Mucosa of descending colon (tissue), 3 donors: ENCODE measurements at places on chromosomes 2 and 18. TPM values are rescaled to one million over a fixed set of nuclear protein-coding genes. Genes with fewer than 3 reads are reported as not detected.

DNA sequence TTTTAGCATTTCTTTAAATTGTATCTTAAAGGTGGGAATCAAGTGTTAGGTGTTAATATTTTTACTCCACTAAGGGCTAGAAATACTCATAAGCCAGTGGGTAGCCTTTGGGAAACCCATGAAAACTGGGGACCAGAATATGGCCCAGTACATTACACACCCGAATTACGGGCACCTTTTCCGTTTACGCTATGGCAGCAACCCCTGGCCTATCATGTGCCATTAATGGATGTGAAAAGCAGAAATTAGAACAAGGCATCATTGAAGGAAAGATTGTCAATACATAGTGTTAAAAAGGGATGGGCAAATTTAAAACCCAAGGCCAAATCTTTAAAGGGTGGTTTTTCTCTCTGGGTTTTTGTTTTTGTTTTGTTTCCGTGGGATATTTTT is 781 bp downstream of the FARP2 start:
- DNase-seq, result no peak

DNA sequence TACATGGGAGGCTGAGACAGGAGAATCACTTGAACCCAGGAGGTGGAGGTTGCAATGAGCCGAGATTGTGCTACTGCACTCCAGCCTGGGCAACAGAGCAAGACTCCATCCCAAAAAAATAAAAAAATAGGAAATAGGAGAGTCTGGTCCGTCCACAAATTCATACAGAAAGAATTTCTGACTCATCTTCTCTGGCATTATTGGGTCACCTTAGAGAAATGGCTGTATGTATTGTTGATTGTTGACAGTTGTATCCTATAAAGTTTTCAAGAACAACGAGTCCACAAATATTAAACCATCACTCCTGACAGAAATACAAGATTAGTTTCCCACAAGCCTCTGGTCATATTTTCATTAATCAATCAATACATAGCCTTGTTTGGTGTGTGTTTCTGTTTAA is 20.4 kb downstream of the RBM43 start:
- no peak for DNase-seq

- peak; percentile 73 for DNase-seq
Observed at GRCh38 chr18:48928787-48929186, 22.0 kb downstream of the SMAD7 start.

- no peak for DNase-seq
Observed at GRCh38 chr2:108220942-108221541, 18.7 kb upstream of the SULT1C3 start.

GRCh38 chr18:53984021-53984420 is 240.4 kb downstream of the MBD2 start:
- no peak for DNase-seq

DNA sequence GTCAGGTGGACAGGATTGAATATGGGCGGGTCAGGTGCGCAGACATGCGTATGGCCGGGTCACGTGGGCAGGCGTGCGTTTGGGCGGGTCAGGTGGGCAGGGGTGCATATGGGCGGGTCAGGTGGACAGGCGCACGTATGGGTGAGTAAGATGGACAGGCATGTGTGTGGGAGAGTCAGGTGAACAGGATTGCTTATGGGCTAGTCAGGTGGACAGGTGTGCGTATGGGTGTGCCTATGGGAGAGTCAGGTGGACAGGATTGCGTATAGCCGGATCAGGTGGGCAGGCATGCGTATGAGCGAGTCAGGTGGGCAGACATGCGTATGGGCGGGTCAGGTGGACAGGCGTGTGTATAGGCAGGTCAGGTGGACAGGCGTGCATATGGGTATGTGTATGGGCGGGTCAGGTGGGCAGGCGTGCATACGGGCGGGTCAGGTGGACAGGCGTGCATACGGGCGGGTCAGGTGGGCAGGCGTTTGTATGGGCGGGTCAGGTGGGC is 30.3 kb upstream of the KLF11 start:
- DNase-seq, result no peak

DNA sequence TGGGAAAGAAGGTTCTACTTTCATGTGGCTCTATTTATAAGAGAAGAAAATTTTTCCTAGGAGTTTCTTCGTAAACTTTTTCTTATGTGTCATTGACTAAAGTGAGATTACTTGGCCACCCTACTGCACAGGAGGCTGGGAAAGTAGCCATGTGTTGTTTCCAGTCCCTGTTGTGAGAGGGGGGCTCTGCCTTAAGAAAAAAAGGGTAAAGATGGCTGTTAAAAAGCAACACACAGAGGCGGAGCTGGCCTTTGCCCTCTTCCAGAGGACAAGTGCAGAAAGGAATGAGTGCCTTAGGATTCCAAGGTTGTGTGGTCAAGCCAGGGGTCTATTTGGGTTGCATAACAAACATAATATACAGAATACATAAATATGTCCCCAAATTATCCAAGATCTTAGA is 230.0 kb upstream of the CXCR4 start:
- DNase-seq, result no peak

- no peak for DNase-seq
Observed at GRCh38 chr2:155766342-155767115, 566.0 kb downstream of the NR4A2 start.

- no peak for DNase-seq
Observed at GRCh38 chr18:23387265-23387664, 65.8 kb upstream of the RIOK3 start.

DNA sequence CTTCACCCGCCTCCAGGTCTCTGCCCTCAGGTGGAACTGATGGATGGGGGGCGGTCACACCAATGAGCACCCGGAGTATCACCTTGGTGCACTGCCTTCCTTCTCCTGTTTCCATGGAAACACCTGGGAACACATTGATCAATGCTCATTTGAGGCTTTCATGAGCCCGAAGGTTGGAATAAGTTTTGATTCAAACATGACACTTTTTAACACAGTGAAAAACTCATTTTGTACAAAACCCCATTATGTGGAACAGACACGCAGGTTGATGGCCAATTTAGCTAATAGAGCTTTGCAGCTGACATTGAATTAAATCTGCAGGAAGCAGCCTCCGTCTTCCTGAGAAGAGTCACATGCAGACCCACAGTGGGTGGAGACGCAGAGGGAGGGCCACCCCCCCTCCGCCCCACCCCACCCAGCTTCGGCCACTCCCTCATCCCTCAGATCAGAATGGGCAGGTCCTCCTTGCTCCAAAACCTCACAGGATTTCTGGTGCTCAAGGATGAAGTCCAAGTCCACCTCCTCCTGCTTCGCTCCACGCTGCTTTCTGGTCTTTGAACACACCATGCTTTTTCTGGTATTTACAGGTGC is 96.0 kb upstream of the MYCN start:
- no peak for DNase-seq

DNA sequence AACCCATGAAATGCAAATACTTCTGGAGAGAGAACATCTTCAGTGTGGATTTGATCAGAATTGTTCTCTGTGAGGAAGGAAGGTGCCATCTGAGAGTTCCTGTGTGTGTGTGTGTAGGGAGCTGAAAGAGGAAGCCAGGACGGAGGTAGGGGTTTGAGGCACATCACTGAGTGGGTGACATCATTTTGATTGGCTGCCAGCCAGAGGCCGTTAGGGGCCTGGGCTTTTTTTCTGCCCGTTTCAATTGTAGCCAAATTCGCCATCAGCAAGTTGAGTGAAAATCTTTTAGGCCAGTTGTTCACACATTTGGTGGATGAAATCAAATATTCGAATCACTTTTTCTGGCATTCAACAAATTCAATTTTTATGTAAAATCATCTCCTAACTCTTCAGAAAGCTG is 48.9 kb downstream of the TSN start:
- DNase-seq, result no peak

- DNase-seq, result peak; percentile 76
Observed at GRCh38 chr2:47767880-47768609, 14.9 kb upstream of the MSH6 start.

GRCh38 chr2:3257166-3257565 is 120.5 kb downstream of the EIPR1 start:
- DNase-seq, result no peak

DNA sequence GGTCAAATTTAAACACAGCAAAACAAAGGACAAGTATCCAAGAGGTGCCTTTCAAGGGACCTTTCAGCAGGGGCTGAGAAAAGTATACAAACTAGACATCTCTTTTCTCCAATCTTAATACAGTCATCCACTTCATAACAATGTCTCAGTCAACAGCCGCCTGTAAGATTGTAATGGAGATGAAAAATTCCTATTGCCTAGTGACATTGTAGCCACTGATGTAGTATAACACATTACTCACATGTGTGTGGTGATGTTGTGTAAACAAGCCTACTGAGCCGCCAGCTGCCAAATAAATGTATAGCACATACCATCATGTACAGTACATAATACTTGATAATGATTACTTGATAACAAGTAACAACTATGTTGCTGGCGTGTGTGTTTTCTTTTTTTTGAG is 31.0 kb downstream of the VIT start:
- DNase-seq, result no peak

DNA sequence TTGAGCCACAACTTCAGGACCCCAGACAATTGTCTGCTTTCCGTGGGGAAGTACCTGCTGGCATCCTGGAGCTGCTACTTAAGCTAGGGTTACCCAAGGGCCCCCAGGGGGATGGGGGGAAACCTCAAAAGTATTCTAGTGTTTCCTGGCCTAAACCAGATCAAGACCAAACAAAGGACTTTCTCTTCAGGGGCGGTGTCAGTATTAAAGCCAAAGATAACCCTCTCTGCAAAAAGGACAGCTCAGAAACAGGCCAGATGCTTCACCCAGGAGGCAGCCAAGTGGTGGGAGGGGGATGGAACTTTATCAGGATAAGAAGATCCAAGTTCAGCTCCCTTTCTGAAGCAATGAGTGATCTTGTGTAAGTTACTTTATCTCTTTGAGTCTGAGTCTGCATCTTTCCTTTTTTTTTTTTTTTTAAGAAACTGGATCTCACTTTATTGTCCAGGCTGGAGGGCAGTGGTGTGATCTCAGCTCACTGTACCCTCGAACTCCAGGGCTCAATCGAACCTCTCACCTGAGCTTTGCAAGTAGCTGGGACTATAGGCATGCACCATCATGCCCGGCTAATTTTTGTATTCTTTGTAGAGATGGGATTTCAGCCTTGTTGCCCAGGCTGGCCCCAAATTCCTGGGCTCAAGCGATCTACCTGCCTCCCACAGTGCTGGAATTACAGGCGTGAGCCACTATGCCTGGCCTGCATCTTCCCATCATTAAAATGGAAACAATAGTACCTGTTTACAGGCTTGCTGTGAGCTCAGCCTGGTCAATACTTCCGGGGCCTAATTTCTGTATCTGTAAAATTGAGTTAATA is 151.8 kb upstream of the PTPRM start:
- no peak for DNase-seq

- no peak for DNase-seq
Observed at GRCh38 chr18:23270986-23271680, 135.8 kb downstream of the CABLES1 start.

- no peak for DNase-seq
Observed at GRCh38 chr18:79186649-79187048, 117.5 kb downstream of the ATP9B start.

- no peak for DNase-seq
Observed at GRCh38 chr2:31255911-31256571, 22.1 kb downstream of the EHD3 start.

DNA sequence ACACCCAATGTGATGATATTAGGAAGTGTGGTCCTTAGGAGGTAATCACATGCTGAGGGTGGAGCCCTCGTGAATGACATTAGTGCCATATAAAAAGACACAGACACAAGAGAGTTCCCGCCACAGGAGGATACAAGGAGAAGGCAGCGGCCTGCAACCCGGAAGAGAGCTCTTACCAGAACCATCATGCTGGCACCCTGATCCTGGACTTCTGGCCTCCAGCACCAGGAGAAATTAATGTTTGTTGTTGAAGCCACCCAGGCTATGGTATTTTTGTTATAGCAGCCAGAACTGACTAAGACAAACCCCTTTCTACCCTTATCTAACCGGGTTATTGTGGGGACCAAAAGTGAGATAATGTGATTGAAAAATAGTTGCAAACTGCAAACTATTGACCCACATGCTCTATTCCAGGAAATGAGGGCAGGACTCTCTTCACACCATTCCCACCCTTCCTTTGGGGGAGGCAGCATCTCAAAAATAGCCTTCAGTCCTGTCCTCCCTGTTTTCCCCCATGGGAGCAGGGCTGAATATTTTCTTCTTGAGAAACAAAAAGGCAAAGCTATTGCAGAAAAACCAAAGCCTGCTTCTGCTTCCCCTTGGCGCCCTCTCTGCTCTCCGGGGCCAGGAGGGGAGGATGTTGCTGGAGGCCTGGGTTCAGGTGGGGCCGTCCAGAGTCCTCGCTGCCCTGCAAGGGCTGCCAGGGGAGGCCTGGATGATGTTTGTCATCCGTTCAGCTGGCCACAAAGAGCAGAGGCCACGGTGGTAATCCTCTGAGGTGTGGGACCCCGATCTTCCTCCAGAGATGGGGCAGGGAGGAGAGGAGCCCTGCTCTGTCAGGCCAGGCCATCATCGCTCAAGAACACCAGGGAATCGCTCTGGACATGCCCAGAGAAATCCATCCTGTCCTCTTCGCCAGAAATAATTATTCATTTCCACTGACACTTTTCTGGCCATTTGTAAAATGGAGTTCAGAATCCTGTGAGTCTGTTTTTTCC is 73.8 kb upstream of the HAAO start:
- DNase-seq, result no peak

DNA sequence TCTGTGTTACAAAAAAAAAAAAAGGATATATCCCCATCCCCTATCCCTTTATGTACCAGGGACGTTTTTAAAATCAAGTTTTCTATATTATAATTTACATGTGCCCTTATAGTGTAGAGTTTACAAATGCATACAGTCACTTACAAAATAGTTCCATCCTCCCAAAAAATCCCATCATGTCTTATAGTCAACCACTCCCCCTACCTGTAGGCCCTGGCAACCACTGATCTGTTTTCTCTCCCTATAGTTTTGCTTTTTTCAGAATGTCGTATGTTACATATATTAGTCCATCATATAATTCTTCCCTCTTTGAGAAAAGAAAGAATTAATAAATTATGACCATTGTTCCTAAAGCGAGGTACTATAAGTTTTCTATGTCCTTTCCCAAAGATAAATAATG is 17.8 kb downstream of the CFAP210 start:
- DNase-seq, result no peak

GRCh38 chr2:168278424-168278888 is 31.1 kb upstream of the STK39 start:
- DNase-seq, result peak; percentile 77

EMX1 gene
- total RNA-seq, result 1.6 TPM

B4GALT6 gene
- total RNA-seq, result 7.8 TPM

MARCHF4 gene
- total RNA-seq, result 0.29 TPM

SPR gene
- total RNA-seq, result 91.0 TPM

TWIST2 gene
- 1.1 TPM for total RNA-seq

TSGA10 gene
- 7.8 TPM for total RNA-seq

ACTG2 gene
- 53.1 TPM for total RNA-seq

GRHL1 gene
- total RNA-seq, result 1.9 TPM

VSNL1 gene
- total RNA-seq, result 2.1 TPM

PLEKHH2 gene
- 2.6 TPM for total RNA-seq

FAP gene
- total RNA-seq, result 1.3 TPM

MROH2A gene
- not detected for total RNA-seq

CFAP210 gene
- not detected for total RNA-seq
